IMR-90 (cell line): ENCODE measurements at places on chromosomes 7 and 10. TPM values are rescaled to one million over a fixed set of nuclear protein-coding genes. Genes with fewer than 3 reads are reported as not detected.

- no peak for DNase-seq
Observed at GRCh38 chr7:128318691-128319090, 25.0 kb downstream of the RBM28 start.

DNA sequence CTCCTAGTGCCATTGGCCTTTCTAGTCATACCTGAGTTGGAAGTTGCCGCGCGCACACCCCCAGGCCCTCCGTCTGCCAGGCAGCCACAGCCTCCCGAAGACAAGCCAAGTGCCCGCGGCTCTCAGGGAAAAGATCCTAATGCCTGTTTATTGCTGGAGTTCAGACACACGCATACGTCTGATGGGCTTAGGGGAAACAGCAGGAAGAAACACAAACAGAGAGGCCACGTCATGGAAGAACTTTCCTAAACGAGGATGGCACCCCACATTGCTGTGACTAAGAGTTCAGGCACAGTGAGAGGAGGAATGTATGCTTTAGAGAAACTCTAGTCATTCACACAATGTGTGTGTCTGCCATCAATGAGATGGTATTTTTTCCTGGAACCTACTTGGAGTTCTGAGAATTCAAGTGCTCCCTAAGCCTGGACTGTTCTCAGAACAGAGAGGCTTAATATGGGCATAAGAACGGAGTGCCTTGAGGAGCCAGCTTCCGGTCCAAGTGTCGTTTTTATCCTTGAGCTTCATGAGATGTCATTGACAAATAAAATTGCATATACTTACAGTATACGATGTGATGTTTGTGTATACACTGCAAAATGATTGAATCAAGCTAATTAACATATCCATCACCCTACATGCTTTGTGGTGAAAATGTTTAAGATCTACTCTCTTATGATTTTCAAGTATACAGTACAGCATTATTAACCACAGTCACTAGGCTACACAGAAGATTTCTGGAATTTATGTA lies 11.6 kb upstream of the RBP3 start:
- DNase-seq, result peak; percentile 82

DNA sequence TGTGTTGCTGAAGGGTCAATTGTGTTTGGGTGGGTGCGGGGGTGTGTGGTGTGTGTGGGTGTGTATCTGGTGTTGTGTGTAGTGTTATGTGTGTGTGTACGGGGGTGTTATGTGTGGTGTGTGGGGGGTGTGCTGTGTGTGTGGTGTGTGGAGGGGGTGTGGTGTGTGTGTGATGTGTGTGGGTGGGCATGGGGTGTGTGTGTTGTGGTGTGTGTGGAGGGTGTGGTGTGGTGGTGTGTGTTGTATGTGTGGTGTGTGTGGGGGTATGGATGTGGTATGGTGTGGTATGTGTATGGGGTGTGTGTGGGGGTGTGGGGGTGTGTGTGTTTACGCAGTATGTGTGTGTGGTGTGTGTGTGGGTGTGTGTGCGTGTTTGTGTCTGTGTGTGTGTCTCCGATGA lies 110.8 kb downstream of the ZNF22 start:
- no peak for DNase-seq

SFTPA1 gene
- polyA plus RNA-seq, result not detected in 2 replicates

TRUB1 gene
- polyA plus RNA-seq, result 9.1 and 10.6 TPM in 2 replicates

HMX2 gene
- polyA plus RNA-seq, result not detected in 2 replicates
